ENCODE measurements at places on chromosomes 4 and X.

- DNase-seq: no peak
Observed at GRCh38 chr4:242121-242848, 63.0 kb downstream of the ZNF732 start.

DNA sequence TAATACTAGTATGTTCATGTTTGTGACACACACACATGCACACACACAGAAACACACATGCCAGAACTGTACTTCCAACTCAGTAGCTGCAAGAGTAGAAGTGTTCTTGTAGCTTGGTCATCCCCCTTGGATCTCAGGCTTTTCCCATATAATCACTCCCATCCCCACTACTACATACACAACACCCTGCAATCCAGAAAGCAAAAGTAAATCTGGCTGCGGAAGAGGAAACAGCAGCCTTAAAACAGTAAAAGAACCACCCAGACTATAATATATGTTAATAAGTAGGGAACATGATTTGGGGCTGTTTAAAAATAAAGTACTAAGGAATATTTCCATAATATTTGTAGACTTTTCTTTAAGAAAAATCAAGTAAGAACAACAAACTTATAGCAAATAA, 103.2 kb downstream of the AMMECR1 start:
- no peak for DNase-seq

- no peak for DNase-seq
Observed at GRCh38 chr4:152735396-152735859, 44.1 kb downstream of the TIGD4 start.

DNA sequence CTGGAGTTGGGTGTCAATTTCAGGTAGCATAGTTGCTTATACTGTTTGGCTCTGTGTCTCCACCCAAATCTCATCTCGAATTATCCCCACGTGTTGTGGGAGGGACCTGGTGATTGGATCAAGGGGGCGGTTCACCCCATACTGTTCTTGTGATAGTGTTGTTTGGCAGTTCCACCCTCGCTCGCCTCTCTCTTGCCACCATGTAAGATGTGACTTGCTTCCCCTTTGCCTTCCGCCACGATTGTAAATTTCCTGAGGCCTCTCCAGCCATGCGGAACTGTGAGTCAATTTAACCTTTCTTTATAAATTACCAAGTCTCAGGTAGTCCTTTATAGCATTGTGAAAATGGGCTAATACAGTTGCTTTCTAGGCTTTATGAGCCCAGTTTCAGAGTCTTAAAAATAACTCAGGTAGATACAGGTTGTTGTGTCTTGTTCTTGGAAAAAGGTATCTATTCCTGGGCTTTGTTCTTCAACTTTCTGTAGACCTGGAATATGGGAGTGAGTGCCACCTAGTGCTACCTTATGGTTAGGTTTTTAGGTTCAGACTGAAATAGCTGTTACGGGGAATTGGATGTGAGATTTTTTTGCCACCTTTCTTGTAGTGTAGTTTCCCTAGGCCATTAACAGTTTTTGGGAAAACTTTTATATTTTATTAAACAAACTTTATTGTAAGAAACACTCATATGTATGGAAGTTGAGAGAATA, 15.6 kb downstream of the PGK1 start:
- no peak for DNase-seq

GRCh38 chr4:15870079-15870478, 68.5 kb downstream of the FGFBP1 start:
- no peak for DNase-seq

- DNase-seq: no peak
Observed at GRCh38 chr4:39609454-39609931, 29.2 kb downstream of the SMIM14 start.

- DNase-seq: no peak
Observed at GRCh38 chr4:13190093-13190721, 293.9 kb downstream of the RAB28 start.

GRCh38 chr4:169626331-169627282, 6.2 kb downstream of the CLCN3 start:
- no peak for DNase-seq

DNA sequence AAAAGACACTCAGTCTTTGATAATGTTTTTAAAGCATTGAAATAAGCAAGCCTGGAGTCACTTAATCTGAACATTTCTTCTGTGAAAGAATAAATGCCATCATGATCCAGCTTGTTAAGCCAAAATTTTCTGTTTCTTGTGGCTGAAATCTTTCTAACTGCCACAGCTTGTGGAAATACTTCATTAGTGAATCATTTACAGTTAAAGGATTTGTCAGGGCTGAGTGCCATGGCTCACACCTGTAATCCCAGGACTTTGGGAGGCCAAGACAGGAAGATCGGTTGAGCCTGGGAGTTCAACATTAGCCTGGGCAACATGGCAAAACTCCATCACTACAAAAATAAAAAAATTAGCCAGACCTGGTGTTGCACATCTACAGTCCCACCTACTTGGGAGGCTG, 93.3 kb upstream of the PDE5A start:
- DNase-seq: no peak

DNA sequence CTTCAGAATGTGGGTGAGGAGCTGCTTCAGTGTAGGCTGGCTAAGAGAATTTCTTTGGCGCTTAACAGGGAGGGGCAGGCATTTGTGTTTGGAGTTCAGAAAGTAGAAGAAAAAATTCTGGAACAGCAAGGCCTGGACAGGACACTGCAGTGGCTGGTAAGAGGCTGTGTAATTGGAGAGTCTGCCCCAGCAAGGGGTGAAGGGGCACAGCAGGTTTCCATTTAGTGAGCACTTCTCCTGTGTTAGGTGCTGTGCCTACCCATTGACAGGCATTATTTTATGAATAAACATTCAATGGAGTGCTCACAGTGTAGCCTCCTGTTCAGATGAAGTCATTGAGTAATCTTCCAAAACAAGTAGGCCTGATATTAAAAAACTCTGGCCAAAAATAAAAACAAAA, 10.7 kb upstream of the CPE start:
- no peak for DNase-seq

DNA sequence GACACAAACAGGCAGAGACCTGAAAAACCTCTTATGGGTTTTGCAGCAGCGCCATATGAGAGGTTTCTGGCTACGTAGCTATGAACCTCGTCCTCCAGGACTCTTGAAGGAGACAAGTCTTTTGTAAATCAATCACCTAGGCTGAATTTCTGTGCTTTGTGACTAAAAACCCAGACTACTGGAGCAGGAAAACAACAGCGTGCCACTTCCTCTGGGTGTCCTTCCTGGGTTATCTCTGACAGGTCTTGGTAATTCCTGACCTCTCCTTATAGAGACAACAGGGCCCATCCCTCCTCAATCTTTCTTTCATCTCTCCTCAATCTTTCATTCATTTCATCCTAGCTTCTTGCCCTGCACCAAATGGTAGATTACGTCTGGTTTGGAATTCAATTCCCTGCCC, 5.7 kb downstream of the S100P start:
- DNase-seq: no peak

All from right hindlimb (tissue), 1 donor.